Activated CD8-positive, alpha-beta memory T cell treated with anti-CD3 and anti-CD28 coated beads for 4 hours (primary cell): ENCODE measurements at places on chromosomes 16 and 17.

DNA sequence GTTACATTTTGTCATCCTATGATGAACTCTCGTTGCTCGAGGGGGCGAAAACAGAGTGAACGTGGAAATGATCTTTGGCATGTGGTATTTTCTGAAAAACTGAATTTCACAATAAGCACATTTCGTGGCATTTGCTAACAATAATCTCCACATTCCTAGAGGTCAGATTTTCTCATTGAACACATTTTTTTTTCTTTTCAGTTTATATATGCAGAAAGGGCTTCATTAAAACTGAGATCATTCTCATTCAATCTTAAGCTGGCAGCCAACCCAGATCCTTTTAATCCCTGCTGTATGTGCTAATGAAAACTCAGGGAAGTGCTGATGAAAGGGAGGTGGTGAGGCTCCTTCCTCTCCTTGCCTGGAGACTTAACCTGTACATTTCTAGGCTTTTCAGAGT, 52.6 kb downstream of the PRKCA start:
- DNase-seq, result no peak

GRCh38 chr17:15364615-15365014, 23.2 kb upstream of the TEKT3 start:
- DNase-seq, result no peak

DNA sequence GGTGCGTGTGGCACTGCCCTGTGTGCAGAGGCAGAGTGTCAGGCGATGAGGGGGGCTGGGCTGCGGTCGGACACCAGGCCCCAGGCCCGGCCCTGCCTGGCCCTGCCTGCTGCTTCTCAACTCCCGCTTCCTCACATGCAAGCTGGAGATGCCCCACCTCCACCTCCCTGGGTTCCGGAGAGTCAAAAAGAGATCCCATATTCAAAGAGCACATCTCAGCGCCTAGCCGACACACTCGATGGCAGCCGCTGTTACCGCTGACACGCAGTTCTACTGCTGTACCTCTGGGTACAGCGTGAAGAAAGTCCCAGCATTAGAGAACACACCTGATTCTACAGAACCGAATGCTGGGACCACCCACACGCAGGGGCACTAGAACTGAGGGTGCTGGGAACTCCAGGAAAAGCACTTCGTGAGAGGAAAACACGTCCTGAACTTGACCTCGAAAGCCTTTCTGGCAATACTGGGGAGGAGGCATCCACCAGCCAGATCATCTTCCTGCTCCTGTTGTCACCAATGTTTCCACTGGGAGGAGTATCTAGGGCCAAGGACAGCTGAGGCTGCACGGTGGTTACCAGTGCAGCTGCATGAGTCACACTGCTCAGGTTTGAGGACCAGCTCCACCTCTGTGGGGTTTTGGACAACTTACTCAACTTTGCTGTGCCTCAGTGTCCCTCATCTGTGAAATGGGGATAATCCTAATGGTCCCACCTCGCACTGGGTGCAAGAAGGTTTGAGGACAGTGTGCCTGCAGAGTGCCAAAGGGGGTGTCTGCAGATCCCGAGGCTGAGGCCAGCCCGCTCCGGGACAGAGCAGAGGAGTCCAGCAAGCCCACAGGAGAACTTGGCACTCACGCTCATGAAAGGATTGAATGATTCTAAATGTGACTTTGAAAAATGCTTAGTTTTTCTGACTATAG, 100.4 kb upstream of the DNAH17 start:
- DNase-seq, result no peak

- DNase-seq, result no peak
Measured at GRCh38 chr16:66618588-66619375, 14.3 kb downstream of the CMTM3 start.

DNA sequence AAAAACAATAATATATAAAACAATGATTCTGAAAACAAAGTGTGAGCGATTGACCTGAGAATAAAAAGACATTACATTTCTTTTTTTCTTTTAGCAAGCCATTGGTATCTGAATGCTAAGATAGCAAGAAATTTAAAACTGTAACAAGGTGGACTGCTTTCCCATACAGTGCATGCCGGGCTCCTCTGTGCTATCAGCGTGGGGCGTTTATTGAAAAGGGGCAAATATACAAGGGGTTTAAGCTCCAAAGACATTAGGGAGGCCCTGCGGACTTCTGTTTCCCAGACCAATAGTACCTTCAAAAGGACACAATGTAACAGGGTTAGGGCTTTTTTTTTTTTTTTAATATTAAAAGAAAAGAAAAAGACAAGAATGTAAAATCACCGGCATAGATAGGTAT, 261.3 kb downstream of the ZFHX3 start:
- DNase-seq, result no peak

GRCh38 chr17:67500261-67500660, 123.2 kb downstream of the PITPNC1 start:
- no peak for DNase-seq

DNA sequence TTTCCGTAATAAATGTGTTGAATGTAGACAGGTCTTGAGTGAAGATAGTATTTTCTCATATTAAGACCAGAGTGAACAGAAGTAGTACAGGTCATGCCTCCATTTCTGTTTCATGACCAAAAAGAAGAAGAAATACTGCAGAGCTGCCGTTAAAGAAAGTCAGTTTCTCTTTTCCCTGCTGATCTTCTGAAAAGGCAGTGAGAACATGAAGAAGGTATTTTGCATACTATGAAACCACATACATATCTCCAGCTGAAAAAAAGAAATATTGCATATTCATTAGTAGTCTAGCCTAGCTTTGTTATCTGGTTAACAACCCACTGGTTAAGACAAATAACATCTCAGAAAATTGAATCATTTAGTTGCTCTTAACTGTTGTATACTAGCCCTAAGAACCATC, 138.4 kb downstream of the PHKB start:
- no peak for DNase-seq

DNA sequence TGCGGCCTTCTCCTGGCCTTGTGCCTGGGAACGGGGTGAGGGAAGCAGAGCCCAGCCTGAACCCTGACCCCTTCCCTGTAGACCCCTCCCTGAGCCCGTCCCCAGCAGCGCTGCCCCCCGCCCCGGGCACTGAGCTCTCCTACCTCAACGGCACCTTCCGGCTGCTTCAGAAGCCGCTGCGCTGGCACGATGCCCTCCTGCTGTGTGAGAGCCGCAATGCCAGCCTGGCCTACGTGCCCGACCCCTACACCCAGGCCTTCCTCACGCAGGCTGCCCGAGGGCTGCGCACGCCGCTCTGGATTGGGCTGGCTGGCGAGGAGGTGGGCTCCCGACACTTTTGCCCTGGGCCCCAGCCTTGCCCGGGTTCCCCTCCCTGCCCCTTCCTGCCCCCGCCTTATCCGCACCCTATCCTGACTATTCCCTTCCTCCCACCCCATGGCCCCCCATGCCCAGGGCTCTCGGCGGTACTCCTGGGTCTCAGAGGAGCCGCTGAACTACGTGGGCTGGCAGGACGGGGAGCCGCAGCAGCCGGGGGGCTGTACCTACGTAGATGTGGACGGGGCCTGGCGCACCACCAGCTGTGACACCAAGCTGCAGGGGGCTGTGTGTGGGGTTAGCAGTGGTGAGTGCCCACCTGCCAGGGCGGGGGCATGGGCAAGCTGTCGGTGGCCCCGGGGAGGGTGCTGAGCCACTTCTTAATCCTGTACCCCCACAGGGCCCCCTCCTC, 62.1 kb downstream of the MRC2 start:
- DNase-seq, result no peak

- no peak for DNase-seq
Measured at GRCh38 chr16:87845213-87845612, 24.1 kb downstream of the SLC7A5 start.

DNA sequence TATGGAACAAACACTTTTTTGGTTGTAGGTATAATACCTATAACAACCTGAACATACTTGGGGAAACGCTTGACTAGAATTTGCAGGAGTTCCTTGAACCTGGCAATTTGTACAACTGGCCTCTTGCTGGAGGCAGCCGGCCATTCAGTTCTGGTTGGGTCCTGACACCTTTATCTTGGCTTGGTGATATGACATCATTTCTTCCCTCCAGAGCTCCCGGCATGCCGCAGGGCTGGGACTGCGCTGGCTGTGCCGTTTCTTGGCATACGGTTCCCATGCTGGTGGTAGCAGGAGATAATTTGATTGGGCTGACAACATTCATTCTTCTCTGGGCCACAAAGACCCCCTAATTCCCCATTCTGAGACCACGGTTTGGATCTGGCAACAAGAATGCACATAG, 87.5 kb downstream of the ASIC2 start:
- no peak for DNase-seq

- DNase-seq, result no peak
Measured at GRCh38 chr17:79415909-79416308, 194.9 kb downstream of the RBFOX3 start.

GRCh38 chr16:31243734-31244670, 15.8 kb upstream of the ITGAM start:
- DNase-seq, result no peak

DNA sequence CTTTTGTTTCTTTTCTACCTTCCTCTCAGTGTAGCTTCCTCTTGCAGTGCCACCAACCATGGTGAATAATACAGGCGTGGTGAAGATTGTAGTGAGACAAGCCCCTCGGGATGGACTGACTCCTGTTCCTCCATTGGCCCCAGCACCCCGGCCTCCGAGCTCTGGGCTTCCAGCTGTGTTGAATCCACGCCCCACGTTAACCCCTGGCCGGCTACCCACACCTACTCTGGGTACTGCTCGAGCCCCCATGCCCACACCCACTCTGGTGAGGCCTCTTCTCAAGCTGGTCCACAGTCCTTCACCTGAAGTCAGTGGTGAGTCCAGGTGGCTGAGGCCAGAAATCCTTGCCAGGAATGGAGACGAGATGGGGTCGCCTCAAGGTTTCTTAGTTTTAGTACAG, 23.9 kb downstream of the SRCAP start:
- no peak for DNase-seq
